ENCODE measurements at places on chromosomes 4 and X.

DNA sequence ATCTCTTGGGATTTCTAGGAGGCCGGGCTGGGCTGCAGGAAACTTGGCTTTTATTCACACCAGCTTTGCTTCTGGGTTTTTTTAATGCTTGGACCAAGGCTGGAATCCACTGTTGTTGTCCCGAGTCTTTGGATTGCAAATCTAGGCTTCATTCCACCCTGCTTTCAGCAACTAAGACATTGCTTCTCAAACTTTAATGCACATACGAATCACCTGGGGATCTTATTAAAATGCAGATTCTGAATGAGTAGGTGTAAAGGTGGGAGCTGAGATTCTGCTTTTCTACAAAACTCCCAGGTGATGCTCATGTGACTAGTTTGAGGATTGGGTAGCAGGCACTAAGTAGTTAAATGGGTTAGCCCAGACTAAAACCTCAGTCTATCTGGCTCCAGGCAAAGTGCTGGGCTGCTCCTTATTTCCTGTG lies 39.2 kb upstream of the GPC4 start:
- DNase-seq, result no peak

GRCh38 chr4:105753361-105753760 lies 44.8 kb downstream of the GSTCD start:
- DNase-seq, result no peak

- no peak for DNase-seq
Observed at GRCh38 chr4:91113130-91113706, 986.0 kb downstream of the CCSER1 start.

DNA sequence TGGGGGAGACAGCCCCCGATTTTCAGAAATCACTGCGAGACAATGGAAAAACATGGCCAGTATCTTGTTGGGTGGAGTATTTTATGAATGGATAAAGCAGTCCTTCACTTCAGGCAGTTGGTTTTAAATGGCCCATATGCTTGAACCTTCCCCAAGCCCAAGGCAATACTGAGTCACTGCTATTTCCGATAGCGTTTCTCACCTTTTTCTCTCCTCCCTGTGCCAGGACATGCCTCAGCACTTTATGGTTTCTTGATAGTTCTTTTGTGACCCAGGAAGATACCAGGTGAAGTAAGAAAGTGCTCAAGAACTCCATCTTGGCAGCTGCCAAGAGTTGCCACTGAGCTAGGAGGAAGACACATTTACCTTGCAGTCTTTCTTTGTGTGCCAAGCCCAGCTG lies 26.8 kb upstream of the ESX1 start:
- no peak for DNase-seq

- no peak for DNase-seq
Observed at GRCh38 chr4:155602351-155603140, 64.1 kb upstream of the GUCY1A1 start.

DNA sequence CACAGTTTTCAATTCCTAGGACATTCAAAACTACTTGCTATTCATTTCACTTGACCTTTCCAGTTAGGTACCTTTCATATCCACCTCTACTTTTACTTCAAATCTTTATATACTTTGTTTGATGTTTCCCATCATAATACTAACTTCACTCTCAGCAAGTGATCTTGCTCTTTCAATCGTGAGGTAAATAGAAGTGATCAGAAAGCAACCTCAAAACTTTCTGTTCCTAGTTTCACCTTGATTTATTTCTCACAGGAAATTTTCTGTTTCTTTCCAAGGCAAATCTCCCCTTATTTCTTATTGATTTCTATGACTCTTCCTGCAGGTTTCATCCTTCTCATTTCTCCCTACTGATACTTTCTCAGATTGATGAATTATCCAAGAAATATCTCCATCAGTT lies 623.5 kb downstream of the FSTL5 start:
- DNase-seq, result no peak

DNA sequence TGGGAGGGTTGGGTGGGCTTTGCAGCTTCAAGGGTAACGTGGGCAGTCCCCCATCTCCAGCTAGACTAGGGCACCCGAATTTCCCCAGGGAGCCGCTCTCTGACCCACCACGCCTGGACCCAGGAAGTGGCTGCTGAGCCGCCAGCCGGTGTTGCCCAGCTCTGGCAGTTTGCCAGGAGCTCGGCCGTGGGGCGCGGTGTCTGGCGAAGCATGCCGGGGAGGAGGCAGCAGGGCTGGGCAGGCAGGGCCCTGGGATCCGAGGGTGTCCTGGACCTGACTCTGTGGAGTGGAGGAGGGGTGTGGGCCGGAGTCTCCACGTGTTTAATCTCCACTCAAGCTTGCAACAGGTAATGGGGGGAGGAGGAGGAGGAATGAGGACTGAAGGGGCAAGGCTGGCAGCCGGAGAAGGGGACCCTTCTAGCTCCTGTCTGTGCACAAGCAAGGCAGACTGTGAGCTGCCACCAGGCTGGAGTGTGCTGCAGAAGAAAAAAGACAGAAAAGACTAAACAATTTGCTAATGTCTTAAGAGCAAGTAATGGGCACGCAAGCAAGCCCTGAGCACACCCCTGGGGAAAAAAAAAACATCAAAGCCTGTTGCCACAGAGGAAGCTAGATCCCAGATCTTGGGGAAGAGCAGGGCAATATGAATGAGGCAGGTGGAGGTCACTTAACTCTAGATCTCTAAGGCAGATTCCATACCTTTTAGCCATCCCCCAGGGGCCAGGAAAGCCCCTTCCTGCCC lies 2.4 kb downstream of the LONRF3 start:
- DNase-seq, result no peak

- DNase-seq, result no peak
Observed at GRCh38 chr4:12319765-12320164, 891.1 kb upstream of the HS3ST1 start.

GRCh38 chr4:182680234-182680653 lies 236.9 kb downstream of the DCTD start:
- no peak for DNase-seq

DNA sequence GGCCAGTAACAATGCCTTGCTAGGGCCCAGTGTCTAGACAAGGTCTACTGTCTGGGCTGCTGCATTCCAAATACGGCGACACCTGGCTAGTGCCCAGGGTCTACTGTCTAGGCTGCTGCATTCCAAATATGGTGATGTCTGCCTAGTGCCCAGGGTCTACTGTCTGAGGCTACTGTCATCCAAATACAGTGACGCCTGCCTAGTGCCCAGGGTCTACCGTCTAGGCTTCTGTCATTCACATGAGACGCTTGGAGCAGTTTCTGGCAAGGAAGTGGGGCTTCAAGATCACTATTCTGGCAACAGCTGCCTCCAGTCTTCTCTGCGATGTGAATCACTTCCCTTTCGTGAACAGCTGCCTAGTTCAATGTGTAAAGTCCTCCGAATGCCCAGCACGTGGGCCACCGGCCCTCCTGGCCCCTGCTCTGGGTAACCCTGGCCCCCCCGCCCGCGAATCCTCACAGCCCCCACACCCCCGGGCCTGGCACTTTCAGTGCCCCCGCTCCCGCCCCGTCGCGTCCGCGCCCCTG lies 12.7 kb downstream of the ACOX3 start:
- DNase-seq, result no peak

DNA sequence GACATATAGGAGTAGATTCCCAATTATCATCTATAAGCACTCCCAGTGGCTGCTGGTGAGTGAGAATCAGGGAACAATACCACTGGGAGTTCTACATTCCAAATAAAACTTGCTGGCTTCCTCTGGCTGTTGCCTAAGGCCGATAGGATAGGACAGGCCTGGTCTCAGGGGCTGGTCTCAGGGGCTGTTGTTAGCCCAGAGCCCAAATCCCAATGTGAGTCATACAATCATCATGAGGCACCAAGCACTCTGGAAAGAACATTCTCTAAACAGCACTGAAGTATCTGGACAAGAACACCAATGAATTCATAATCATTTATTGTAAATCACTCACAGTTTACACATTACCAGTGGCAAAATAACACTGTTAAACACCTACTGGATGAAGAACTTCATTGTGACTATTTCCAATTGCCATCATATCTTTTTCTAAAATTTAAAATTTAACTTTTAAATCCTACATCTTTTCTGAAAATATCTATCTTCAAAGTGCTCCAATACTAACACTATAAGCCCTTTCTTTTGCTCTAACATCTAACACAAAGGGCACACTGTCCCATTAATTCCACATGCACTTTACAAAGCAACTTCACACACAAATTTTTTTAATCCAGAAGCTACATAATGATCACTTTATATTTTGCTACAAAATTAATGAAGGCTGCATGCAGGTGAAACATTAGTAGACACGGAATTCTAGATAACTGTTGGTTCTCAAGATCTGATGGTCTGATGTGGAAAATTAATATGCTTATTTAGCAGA lies 67.6 kb upstream of the TMEM150C start:
- no peak for DNase-seq

- no peak for DNase-seq
Observed at GRCh38 chr4:22875587-22876257, 183.0 kb downstream of the GBA3 start.

DNA sequence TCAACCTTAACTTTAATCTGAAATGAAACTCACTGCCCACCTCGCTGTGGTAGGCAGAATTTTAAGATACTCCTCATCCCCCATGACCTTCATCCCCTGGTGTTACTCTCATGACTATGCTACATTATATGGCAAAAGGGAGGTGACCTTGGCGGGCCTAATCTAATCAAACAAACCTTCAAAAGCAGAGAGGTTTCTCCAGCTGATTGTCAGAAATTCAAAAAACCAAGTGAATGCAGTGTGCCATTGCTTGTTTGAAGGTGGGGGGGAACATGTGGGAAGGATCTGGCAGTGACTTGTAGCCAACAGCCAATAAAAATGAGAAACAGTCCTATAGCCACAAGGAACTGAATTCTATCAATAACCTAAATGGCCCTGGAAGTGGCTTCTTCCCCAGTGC lies 48.5 kb downstream of the KLHL8 start:
- DNase-seq, result no peak

DNA sequence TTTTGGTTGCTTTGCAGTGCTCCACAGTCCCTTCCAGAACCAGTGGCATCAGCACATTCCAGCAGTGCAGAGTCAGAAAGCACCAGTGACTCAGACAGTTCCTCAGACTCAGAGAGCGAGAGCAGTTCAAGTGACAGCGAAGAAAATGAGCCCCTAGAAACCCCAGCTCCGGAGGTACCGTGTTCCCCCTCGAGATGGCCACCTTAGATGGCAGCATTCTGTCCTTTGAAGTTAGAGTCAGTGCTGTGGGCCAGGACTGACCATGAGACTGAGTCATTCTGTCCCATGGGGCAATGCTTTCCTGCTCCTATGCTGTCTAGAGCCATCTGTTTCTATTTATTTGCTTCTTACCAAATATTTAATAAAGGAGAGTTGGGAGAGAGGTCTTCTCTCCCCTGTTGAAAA lies 112.3 kb downstream of the KLHL8 start:
- DNase-seq, result no peak

- DNase-seq, result no peak
Observed at GRCh38 chr4:171334549-171334948, 478.7 kb upstream of the GALNTL6 start.

DNA sequence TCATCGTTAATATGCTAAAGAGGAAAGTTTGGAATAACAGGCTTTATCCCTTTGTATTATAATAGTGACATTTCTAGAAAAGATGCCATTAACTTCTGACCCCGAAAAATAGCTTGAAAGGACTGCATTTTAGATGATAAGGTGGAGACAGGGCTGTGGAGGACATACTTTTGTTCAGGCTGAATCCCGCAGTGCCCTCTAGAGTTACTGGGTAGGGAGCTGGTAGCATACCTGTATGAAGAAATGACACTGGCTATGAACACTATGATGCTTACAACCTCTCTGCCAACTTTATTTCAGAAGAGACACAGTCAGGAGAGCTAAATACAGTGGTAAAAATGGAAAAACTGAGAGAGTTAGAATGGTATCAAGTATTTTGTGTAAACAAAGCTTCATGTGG lies 8.1 kb downstream of the IL1RAPL1 start:
- DNase-seq, result no peak

- DNase-seq, result peak; percentile 54
Observed at GRCh38 chr4:102500696-102501446, at the start of gene NFKB1. Gene NFKB1 (plus strand): TSS chr4:102501359. CDS start chr4:102525519, 24,160 bp downstream.

DNA sequence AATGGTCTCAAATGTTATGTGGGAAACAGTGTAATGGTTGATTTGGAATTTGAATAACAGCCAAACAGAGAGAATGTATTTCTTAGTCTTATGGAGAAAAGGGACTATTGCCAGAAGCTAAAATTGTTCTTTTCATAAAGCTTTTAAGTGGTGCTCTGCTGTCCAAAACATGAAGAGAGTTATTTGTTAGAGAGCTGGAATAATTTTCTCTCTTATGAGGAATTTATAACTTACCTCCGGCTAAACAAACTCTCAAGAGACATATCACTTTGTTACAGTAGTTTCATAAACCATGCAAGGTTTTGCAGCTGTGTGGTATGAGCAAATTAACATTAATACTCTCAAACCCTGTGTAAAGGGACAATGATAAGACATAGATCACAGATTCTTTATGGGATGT lies 28.6 kb downstream of the SULT1B1 start:
- DNase-seq, result no peak

DNA sequence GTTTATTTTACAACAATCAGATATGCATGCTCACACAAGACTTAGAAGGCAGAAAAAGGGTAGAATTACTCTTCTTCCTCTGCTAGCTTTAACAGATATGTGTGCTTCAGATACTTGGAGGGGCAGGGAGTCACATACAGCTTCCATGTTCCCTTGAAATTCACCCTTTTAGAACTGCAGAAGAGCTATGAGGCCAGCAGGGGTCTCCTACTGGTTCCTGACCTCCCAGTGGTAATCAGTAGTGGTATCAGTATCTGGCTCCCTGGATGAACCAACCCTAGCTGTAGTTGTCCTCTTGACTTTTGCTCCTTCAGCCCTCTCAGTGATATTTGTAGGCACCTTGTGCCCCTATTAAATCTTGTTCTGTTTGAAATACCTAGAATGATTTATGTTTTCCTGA lies 81.5 kb downstream of the RCHY1 start:
- no peak for DNase-seq

DNA sequence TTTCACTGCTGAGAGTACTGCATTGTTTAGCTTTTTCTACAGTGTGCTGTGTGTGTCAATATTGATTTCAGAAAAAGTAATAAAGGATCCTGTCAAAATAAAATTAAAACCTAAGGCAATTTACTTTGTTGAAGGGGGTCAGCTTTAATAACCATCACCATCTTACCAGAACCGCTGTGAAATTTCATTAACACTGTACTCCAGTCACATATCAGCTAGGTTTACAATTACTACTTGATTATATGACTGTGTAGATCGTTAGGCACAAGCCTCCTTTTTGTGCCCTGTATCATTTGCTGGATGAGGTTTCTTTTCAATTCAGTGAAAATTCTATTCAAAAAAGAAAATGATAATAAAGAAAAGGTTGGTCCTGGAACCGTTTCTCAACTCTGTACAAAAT lies 917.2 kb downstream of the CENPC start:
- no peak for DNase-seq

- DNase-seq, result no peak
Observed at GRCh38 chr4:176824645-176825366, 32.1 kb upstream of the VEGFC start.

GRCh38 chr4:139202991-139203390 lies 26.0 kb upstream of the ELF2 start:
- no peak for DNase-seq

- DNase-seq, result no peak
Observed at GRCh38 chr4:97359826-97360225, 783.5 kb downstream of the STPG2 start.

GRCh38 chr4:54217642-54218495 lies 11.2 kb upstream of the PDGFRA start:
- no peak for DNase-seq
